Effector memory CD4-positive, alpha-beta T cell (primary cell): ENCODE measurements at places on chromosomes 11 and 22.
A peak's percentile ranks its signal among the peaks of the same experiment; 100 is the strongest.

GRCh38 chr11:16942342-16942741, 71.9 kb downstream of the PLEKHA7 start:
- no peak for DNase-seq

GRCh38 chr11:76721755-76722677, 51.5 kb upstream of the LRRC32 start:
- peak; percentile 40 for DNase-seq

DNA sequence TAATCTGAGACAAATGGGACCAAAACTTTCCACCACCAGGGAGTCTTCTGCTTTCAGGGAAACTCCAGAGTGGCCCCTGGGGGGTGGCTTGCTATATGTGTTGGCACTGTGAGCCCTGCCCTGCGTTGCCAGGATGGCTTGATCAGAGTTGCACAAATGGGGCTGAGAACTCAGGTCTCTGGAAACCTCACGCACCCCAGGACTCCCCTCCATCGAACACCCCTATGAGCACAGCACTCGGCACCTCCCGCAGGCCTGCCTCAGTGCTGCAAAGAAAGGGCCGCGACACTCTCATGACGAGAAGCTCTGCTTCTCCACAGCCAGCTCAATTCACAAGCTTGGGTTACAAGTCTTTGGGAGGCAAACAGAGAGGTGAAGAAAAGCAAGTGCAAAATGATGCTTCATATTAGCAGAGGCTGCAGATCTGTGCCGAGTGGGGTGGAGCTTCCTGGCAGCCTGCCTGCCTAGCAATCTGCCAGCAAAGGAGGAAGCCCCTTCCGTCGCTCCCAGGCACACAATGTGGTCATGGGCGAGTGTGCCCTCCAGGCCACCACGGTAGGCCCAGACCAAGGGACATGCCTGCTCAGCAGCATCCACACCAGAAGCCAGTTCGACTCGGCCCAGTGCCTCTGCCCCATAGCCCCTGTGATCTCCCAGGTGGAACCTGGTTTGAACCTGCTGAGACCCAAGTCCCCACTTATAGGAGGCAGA, 55.7 kb downstream of the MYH9 start:
- no peak for DNase-seq

DNA sequence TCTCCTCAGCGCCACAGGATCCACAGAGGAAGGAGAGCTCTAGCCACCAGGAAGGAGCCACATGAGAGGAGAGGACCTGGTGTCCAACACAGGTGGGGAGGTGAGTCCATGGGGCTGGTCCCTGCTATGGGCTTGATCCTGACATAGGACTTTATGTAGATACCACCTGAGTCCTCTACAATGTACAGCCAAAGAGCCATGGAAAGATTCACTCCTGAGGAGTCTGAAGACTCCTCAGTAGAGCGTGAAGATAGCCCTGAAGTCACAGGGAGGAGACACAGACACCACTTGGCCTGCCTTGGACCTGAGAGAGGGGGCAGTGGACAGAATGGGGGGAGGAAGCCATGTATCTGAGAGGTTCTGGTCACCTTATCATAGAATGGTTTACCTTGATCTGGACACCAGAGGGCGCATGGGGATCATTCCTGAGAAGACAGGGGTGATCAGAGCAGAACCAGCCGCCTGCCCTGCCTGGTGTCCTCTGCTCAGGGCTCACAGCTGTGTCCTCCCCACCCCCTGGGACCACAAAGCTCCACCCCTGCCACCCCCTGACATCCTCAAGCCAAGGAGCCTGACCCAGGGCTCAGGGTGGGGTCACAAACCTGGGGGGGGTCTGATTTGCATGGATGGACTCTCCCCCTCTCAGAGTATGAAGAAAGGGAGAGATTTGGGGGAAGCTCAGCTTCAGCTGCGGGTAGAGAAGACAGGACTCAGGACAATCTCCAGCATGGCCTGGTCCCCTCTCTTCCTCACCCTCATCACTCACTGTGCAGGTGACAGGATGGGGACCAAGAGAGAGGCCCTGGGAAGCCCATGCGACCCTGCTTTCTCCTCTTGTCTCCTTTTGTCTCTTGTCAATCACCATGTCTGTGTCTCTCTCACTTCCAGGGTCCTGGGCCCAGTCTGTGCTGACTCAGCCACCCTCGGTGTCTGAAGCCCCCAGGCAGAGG, 77.0 kb downstream of the ZNF280B start:
- no peak for DNase-seq

DNA sequence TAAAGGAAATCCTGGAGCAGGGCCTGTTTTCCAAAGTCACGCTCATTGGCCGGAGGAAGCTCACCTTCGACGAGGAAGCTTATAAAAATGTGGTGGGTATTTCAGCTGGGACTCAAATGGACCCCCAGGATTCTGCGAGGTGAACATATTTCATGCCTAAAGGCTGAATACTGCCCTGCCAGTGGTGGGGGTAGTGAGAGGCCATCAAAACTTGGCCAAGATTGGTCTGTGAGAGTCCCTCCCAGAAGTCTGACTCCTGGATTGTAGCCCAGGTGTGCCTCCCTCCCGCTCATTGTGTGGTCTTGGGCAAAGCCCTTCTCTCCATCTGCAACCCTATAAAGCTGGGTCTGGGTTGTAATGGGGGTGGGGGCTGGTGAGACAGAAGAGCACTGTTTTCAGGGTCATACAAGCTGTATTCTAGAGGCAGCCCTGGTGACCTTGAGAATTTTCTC, 853 bp downstream of the HTATIP2 start:
- no peak for DNase-seq

DNA sequence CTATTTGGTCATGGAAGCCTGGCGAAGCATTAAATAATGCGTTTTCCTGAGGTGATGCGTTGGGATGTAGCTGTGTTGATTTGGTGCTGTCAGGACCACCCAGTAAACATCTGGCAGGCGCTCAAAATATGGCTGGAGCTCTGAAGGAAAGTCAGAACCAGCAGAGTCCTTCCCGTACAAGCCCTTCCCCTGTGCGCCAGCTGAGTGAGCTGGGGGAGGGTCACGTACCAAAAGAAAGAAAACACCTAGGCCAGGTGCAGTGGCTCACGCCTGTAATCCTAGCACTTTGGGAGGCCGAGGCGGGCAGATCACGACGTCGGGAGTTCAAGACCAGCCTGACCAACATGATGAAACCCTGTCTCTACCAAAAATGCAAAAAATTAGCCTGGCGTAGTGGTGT, 55.6 kb upstream of the CECR2 start:
- no peak for DNase-seq

GRCh38 chr22:44574640-44575380, 76.8 kb upstream of the RTL6 start:
- DNase-seq: no peak

DNA sequence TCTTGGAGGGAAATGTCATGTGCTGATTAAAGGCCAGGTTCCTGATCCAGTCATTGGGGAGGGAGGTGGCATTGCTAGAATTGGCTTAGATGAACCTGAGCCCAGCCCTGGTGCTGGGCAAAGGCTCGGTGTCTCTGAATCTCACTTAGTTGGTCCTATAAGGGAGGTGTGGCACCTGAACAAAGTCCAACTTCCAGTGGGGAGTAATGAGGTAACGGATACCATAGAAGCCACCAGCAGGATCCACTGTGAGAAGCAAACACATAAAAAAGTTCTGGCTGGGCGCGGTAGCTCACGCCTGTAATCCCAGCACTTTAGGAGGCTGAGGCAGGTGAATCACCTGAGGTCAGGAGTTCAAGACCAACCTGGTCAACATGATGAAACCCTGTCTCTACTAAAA, 26.6 kb downstream of the PRDM11 start:
- DNase-seq: no peak

DNA sequence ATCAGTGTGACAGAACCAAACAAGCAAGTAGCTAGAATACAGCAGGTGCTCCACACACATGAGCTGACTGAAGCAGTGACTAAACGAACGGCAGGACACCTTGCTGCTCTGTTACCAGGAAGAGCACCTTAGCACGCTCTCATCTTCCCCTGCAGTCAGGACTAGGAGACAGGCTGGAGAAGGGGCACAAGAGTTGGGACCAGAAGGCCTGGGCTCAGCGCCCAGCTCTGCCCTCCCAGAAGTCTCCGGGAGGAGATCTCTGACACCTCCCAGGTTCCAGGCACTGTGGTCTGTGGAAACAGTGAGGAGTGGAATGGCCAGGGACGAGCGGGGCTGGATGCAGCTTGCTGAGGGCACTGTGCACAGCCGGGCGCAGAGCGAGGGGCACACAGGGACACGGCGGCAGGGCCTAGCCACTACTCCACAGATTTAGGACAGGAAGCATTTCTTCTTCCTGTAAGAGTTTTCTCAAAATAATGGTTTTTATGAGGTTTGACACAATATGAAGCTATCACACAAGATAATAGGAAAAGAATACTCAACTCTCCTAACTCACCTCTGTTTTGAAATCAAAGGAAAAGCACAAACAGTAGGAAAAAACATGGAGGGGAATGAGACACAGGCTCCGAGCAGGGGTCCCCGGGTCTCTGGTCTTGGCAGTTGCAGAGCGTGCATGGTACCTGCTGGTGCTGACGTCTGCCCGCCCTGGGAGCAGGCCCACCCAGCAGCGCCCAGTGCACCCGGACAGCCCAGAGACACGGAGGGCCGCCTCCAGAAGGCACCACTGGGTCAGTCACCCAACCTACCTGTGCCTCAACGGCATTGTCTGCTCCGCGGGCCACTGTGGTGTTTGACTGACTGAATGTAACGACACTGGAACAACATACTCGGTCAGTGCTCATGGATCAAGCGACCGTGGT, 67.6 kb downstream of the NCAPD3 start:
- DNase-seq: no peak

- no peak for DNase-seq
These were observed 27.6 kb upstream of the ZBTB16 start for GRCh38 chr11:114031967-114032320.

- no peak for DNase-seq
These were observed 25.5 kb downstream of the OR10A6 start for GRCh38 chr11:7905549-7905948.

- peak; percentile 38 for DNase-seq
These were observed 44.2 kb upstream of the TTLL12 start for GRCh38 chr22:43230971-43231723.

- no peak for DNase-seq
These were observed 157.6 kb upstream of the BLID start for GRCh38 chr11:122273476-122274191.

DNA sequence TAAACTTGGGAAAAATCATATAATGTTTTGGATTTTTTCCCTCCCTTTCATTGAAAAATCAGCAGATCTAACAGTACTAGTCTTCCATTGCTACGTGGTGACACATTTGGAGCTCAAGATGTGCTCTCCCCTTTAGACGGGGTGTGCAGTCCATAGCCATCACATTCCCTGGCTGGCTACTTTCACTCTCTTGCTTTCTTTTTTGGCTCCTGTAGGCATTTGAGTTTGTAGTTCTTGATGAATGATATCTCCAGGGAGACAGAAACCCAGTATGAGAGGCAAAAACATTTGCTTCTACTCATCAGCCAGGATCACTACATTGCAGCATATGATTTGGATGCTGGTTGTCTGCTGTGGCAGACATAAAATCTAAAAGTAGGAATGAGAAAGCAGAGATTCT, 12.1 kb downstream of the CCDC81 start:
- DNase-seq: no peak

GRCh38 chr11:119791701-119792151, 62.7 kb upstream of the NECTIN1 start:
- DNase-seq: no peak

DNA sequence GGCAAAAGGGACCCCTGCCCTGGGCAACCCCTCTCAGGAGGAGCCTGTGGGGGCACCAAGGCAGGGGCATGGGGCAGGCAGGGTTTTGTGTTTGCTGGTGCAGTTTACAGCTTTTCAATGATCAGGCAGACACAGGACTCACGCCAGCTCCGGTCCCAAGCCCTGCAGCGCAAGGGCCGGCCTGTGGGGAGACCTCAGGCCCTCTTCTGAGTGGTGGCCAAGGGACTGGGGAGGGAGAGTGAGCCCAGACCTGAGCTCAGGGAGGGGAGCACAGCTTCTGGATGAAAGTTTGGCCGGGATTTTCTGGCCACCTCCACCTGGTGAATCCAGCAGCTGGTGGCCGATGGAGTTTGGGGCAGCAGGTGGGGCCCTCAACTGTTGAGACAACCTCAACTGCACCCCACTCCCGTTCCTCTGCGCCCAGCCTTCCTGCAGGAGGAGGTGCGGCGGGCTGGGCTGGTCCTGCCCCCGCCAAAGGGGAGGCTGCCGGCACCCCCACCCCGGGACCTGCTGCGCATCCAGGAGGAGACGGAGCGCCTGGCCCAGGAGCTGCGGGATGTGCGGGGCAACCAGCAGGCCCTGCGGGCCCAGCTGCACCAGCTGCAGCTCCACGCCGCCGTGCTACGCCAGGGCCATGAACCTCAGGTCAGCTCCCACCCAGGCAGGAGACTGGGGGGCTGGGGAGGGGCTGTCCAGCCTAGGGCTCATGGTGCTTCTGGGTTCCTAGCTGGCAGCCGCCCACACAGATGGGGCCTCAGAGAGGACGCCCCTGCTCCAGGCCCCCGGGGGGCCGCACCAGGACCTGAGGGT, 3.6 kb downstream of the TCIRG1 start:
- DNase-seq: no peak

- DNase-seq: no peak
These were observed 76.7 kb upstream of the NECTIN1 start for GRCh38 chr11:119805663-119806062.

DNA sequence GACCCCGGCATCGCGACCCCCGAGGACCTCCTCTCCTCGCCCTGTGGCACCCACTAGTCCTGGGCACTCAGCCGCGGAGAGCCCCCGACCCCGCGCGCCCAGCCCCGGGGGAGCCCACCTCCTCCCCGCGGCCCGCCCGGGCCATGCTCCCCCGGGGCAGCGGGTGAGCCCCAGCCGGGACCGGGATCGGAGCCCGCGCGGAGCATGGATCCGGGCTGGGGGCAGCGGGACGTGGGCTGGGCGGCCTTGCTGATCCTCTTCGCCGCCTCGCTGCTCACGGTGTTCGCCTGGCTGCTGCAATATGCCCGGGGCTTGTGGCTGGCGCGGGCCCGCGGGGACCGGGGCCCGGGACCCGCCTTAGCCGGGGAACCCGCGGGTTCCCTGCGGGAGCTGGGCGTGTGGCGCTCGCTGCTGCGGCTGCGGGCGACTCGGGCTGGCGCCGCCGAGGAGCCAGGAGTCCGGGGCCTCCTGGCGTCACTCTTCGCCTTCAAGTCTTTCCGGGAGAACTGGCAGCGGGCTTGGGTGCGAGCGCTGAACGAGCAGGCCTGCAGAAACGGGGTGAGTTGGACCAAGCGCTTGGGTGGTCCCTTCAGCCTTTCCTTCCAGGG, 498 bp downstream of the C2CD2L start:
- DNase-seq: no peak

DNA sequence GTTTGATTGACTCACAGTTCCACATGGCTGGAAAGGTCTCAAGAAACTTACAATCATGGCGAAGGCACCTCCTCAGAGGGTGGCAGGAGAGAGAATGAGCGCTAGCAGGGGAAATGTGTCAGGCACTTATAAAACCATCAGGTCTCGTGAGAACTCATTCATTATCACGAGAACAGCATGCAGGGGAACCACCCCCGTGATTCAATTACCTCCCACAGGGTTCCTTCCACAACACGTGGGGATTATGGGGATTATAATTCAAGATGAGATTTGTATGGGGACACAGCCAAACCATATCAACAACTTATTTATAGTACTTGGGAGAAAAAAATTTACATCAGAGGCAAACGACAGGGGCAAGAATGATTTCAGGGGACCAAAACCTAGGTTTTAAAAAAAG, 3.0 kb downstream of the ME3 start:
- no peak for DNase-seq

GRCh38 chr11:36022882-36023281, 79.0 kb downstream of the LDLRAD3 start:
- DNase-seq: no peak

- no peak for DNase-seq
These were observed 810.7 kb downstream of the BRD1 start for GRCh38 chr22:49016909-49017481.

GRCh38 chr11:62706850-62707247, 375 bp downstream of the BSCL2 start:
- no peak for DNase-seq

GRCh38 chr11:124114942-124115781, at the start of gene VWA5A:
Gene VWA5A (plus strand): TSS chr11:124115450. CDS start chr11:124117512, 2,062 bp downstream.
- DNase-seq: peak; percentile 5
